ENCODE measurements at places on chromosomes 2 and 18.

- DNase-seq = no peak
These were observed 191.0 kb upstream of the LRP1B start for GRCh38 chr2:142321706-142322280.

GRCh38 chr2:16167451-16167861 lies 227.1 kb downstream of the MYCN start:
- DNase-seq = no peak

GRCh38 chr18:7755753-7756475 lies 188.8 kb downstream of the PTPRM start:
- no peak for DNase-seq

DNA sequence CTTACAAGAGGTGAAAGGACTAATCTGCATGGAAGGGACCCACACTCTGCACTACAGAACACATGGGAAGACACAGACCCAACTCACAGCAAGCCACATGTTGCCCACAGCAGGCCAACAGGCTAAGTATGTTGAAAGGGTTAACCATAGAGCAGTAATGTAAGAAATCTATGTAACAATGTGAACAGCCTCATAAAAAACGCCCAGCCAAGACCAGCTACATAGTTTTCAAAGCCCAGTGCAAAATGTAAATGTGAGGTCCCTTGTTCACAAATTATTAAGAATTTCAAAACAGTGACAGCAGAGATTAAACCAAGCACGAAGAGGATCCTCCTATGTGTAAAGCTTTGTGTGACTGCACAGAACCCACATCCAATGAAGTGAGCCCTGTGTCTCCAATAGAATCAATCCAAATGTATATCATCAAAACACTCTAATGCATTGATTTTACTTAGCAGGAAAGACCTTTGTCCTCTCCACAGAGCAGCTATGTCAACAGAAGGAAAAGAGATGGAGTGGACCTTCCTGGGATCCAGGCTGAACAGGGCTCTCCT lies 210.1 kb downstream of the AGPS start:
- no peak for DNase-seq

GRCh38 chr2:86818957-86819356 lies 28.2 kb upstream of the CD8A start:
- DNase-seq = no peak

DNA sequence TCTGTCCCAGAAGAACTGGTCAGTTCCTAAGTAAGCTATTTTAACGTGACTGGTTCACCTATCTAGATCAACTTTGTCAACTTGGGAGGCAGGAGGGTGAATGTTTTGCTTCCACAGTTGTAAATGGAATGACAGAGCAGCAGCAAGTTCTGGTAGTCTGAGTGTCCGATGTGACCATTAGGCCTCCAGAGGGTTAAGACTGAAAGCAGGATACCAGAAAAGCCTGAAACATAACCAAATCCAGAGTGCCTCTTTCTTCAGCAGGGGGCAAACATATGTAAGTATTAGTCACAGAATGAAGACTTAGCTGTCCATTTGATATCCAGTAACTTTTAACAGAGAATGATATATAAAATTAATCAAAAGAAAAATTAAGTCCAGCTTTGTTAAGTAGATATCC lies 9.2 kb downstream of the HOXD3 start:
- DNase-seq = no peak

DNA sequence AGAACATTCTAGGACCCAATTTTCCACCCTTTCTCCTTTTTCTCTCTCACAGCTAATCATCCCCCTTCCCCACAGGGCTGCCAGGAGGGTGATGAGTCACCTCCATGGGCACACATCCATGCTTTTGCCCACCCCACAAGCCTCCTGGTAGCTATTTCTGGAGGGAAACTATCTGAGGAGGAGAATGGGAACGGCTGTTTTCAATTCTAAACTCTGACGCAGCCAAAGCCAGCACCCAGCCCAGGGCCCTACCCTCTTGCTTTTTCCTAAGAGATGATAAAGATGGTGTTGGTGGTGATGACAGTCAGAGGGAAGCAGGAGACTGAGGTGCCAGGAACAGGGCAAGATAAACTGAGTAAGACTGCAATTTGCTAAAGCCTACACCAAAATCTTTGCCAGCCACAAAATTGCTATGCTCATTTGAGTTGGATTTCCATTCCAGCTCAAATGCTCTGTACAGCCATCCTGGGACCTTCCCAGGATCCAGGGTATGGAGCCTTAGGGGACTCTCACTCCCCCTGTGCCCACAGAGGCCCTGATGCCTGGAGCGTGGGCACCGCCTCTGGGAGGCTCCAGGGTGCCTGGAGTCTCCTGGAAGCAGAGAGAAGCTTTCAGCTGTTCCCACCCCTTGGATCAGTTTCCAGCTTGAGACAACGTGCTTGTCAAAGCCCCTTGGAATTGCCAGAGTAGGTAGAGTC lies 62.0 kb upstream of the FZD7 start:
- no peak for DNase-seq
